DMS 273 treated with DMSO at 0.1 percent for 48 hours (cell line): ENCODE measurements at places on chromosomes 5 and 9.

GRCh38 chr5:78113689-78114264 is 180.7 kb downstream of the AP3B1 start:
- no peak for DNase-seq

DNA sequence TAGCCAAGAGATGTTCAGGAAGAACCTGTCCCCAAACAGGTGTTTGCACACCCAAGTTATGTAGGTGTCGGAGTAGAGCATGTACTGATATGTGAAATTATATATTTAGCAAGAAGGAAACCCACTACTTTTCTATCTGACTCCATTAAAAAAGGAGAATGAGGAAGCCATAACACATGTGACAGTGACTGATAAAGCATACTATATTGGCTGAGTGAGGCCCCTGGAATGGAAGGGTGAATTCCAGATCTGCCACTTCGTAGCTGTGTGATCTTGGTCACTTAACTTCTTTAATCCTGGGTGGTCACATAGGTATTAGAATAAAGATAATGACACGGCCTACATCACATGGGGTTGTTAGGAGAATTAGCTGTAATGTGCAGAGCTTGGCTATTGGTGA is 116.0 kb upstream of the MAN2A1 start:
- no peak for DNase-seq

DNA sequence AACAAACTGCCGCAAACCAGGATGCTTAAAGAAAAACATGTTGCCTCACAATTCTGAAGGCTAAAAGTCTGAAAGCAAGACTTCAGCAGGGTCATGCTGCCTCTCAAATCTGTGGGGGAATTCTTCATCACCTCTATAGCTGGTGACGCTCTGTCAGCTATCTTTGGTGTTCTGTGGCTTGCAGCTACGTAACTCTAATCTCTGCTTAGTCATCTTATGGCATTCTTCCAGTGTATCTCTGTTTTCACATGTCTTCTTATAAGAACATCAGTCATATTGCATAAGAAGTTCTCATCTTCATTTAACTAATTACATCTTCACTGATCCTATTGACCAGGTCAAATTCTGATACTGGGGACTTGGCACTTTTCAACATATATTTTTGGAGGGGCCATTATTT is 243.0 kb downstream of the CDH10 start:
- no peak for DNase-seq

GRCh38 chr9:120742951-120743416 is 28.7 kb upstream of the MEGF9 start:
- DNase-seq = no peak

GRCh38 chr5:107808671-107809137 is 138.0 kb upstream of the EFNA5 start:
- peak; percentile 74 for DNase-seq

DNA sequence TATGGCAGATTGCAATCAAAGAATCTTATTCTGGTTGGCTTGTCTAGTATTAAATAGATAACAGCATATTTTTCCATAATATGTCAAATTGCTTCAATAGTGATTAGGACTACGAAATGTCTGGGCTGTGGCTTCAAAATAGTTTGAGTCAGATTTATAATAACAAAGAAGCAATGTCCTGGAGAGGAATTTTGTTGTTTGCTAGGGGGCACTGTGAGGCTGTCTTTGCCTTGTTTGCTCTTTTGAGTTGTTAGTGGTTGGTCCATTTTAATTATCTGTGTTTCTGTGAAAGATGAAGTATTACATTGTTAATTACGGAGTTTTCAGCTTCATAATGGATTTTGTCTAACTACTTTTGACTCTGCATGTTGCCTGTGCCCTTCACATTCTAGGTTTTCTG is 713.6 kb downstream of the TLE4 start:
- DNase-seq = no peak

DNA sequence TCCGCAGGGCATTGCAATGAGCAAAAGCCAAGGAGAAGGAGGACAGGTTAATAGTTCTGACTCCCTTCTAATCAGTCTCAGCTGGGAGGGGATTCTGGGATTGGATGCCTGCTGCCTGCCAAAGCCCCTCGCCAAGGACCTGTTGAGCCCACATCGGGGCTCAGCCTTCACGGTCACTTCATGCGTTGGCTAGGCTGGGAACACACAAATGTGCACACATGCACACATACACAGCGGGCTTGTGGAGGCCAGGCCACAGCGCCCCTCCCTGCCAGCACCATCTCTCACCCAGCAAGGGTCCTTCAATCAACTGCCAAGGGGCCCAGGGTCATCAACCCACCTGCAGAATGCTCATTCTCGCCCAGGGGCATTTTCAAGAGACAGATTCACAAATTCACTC is 113.9 kb downstream of the C5orf15 start:
- DNase-seq = no peak

GRCh38 chr5:112174959-112175594 is 244.0 kb downstream of the EPB41L4A start:
- DNase-seq = no peak

- no peak for DNase-seq
Observed at GRCh38 chr5:168601972-168602371, 22.8 kb upstream of the PANK3 start.
